ENCODE measurements at places on chromosomes 7 and 10. TPM values are rescaled to one million over a fixed set of nuclear protein-coding genes. Genes with fewer than 3 reads are reported as not detected.

The NPY4R gene
- 0.22 TPM for total RNA-seq

The PYROXD2 gene
- 16.4 TPM for total RNA-seq

The PANK1 gene
- 4.2 TPM for total RNA-seq

The KIAA1549 gene
- 3.3 TPM for total RNA-seq

The SLC18A3 gene
- not detected for total RNA-seq

The TLX1 gene
- total RNA-seq, result not detected

The PHTF2 gene
- total RNA-seq, result 55.5 TPM

The INA gene
- total RNA-seq, result 3.7 TPM

The H2BK1 gene
- not detected for total RNA-seq

Data from placental pericyte (primary cell).